ENCODE measurements at places on chromosomes 2 and 18.

DNA sequence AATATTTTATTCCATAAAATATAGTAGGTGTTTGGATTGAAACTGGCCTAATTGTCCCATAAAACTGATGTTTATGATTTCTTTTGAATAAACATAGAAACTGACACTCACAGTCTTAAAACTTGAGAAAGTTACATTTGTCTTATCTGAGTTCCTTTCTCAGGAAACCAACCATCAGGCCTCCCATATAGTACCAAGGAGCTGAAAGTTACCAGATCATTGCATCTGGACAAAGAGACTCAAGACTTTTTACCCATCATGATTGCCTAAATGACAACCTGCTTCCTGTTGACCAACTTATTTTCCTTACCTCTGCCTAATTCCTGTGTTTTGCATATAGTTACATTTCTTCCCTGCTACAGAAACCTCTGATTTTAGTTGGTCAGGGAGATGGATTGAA, 137.0 kb upstream of the XPO1 start:
- no peak for DNase-seq

DNA sequence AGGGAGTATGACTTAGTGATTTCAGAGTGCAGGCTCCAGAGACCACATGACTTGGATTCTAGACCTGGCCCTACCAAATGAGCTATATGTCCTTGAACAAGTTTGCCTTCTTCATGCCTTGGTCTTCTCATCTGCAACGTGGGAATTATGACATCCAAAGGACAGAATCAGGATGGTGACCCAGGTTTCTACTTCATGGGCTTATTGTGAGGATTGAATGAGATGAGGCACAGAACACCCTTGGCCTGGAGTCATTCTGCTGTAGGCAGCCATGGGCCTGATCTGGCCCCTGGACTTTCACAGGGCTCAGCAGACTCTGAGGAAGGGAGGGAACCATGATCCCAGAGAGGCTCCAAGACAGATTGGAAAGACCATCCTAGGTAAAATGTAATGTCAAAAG, 85.6 kb upstream of the HAAO start:
- DNase-seq, result no peak

- no peak for DNase-seq
Observed at GRCh38 chr2:8168876-8169424, 512.9 kb upstream of the ID2 start.

GRCh38 chr2:62150597-62151305, 45.2 kb upstream of the B3GNT2 start:
- DNase-seq, result no peak

GRCh38 chr18:61972389-61973264, 79.8 kb upstream of the RNF152 start:
- no peak for DNase-seq

DNA sequence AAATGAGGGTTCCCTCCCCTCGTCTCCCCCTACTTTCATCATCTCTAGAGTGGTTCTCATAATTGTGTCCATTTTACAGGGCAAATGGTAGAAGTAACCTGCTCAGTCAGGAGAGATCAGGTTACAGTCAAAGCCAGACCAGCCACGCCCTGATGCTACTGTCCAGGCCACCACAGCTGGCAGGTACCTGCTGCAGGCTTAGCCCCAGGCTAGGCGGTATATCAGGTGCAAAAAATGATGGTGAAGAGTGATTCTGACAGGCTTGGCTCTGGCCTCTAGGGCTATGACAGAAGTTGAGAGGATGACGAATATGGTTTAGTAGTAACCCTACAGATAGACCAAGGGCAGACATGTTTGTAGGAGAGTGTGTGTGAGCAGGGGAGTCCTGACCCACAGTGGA, 67.1 kb downstream of the HAUS1 start:
- DNase-seq, result no peak

DNA sequence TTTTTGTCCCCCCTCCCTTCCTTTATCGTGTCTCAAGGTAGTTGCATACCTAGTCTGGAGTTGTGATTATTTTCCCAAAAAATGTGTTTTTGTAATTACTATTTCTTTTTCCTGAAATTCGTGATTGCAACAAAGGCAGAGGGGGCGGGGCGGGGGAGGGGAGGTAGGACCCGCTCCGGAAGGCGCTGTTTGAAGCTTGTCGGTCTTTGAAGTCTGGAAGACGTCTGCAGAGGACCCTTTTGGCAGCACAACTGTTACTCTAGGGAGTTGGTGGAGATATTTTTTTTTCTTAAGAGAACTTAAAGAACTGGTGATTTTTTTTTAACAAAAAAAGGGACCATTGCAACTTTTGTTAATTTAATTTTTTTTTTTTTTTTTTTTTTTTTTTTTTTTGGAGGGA, 2.1 kb downstream of the SOX11 start:
- DNase-seq, result no peak

- DNase-seq, result no peak
Observed at GRCh38 chr2:196266351-196266750, 95.0 kb upstream of the STK17B start.

DNA sequence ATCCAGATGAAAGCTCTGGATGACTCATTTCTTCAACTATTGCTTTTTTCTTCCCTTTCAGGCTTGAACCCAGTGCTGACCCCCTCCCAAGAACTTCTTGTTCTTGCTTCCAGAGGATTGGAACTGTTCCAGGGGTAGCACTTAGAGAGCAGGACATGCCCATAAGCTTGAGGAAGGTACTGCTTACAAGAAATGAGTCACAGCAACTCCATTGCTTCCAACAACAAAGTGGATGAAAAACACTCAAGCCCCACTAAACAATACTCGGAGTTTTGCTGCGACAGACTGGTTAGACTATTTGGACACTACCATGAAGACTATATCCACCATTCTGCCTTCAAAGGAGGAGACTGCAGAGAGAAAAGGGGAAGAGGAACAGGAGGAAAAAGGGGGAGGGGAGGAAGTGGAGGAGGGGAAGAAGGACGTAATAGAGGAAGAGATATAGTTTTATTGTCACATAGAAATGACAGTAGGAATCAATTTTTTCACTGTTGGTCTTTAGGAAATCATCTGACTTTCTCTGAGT, 1.6 kb upstream of the EPC2 start:
- DNase-seq, result no peak

DNA sequence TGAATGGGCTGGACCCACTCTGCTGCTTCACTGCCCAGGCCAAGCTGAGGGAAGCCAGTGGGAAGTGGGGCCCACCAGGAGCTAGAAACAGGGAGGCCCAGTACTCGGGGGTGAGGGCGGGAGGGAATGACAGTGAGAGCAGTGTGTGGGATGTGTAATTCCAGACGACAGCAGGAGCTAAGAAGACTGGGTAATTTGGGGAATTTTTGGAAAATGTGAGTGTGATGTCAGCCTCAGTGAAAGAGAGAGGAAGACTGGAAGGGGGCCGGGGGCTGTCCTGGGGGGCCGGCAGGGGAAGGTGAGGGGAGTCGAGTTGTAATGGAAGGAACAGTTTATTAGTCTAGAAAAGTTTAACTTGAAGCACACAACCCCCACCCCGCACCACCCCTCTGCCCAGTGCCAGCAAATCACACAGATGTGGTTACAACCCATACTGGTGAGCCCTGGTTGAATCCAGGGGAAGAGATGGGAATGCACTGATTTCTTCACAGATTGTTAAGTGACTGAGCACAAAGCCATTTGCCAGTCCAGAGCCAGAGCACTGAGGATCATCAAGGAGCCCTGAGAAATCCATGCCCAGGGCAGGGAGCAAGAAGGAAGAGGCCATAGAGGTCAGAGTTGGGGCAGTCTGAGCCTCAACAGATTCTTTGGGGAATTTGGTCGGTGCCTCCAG, 76.7 kb upstream of the PKDCC start:
- no peak for DNase-seq

GRCh38 chr2:119544075-119544938, at the start of gene CFAP221:
TSS of gene CFAP221 (plus strand) at chr2:119544449. CDS start at chr2:119546132, 1,683 bp downstream.
- peak; percentile 48 for DNase-seq

GRCh38 chr2:169822036-169822435, 2.7 kb downstream of the METTL5 start:
- no peak for DNase-seq

DNA sequence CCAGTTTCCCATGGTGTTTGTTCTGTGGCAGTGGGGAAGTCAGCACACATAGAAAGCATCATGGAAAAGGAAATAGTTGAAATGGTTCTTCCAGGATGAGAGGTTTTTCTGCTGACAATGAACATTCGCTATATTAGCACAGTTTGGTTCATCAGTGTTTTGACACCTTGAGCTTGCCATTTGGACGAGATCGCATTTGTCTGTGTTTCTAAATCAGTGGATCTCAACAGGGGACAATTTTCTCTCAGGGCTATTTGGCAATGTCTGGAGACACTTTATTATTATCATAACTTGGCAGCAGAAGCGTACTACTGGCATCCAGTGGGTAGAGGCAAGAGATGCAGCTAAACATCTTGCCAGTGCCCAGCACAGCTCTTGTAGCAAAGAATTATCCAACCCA, 74.6 kb downstream of the CD8B2 start:
- no peak for DNase-seq

GRCh38 chr2:86661333-86661732, 37.7 kb upstream of the RNF103 start:
- no peak for DNase-seq

GRCh38 chr2:204931562-204931961, 386.3 kb downstream of the PARD3B start:
- no peak for DNase-seq

GRCh38 chr2:108423067-108423466, 25.9 kb upstream of the GCC2 start:
- no peak for DNase-seq

DNA sequence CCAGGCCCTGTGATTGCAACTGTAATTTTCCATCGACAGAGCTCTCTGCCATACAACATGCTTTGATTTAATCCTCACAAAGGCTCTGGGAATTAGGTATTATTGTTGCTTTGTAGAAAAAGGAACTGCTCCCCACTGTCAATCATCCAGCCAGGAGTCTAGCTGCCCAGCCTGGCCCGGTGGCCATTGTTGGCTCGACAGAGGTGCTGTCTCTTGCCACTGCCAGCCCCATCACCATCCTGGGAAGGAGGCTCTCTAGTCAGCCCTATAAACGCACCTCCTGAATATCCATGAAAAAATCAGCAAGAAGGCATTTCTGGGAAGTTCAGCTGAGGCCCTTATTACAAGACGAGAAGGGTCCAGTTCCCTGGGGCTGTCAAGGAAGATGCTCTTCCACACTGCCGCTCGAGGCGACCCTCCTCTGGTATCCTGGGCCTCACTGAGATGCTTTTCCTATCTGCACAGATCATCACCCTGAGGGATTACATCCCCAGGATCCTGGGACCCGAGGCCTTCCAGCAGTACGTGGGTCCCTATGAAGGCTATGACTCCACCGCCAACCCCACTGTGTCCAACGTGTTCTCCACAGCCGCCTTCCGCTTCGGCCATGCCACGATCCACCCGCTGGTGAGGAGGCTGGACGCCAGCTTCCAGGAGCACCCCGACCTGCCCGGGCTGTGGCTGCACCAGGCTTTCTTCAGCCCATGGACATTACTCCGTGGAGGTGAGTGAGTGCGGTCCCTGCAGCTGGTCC, 71.0 kb downstream of the TPO start:
- no peak for DNase-seq

DNA sequence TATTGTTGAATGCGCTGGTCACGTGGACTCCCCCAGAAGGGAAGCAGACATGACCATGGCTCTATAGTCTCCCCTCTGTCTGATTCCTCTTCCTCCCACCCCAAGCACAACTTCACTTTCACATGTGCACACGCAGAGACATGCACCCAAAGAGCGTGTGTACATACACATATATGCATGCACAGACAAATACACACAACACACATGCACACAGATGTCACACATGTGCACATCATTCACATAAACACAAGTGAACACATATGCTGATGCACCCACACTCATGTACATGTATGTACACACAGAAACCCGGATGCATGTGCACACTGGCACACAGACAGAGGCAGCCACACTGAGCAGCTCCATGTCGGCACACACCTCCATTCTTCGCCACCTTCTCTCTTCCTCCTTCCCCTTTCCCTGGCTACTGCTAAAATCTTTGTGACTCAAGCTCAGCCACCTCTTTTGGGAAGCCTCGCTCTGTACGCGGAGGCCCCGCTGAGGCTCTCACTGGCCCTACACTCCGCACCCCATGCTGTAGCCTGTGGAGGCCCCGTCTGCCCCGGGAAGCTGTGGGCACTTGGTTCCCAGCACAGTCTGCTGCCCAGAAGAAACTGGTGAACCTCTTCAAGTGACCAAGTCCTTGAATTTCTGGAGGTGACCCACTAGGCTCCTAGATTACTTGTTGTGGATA, 101.6 kb upstream of the TEX51 start:
- no peak for DNase-seq

GRCh38 chr18:11857177-11857887, 6.1 kb downstream of the CHMP1B start:
- DNase-seq, result no peak

DNA sequence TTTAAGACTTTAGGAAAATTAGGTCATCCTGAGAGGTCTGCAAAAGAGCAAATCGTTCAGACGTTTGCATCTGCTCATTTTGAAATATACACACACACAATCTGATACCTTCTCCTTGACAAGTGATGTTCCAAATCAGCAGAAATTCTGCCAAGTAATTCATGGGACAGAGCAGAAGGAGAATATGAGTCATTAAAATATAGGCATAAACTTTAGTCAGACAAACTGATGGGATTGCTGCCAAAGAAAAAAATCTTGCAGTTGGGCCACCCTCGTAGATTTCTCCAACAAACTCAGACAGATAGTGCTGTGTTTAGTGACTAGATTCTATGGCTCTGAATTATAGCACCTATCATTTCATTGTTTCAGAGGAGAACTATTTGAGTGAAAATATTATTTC, 336.3 kb downstream of the NYAP2 start:
- DNase-seq, result no peak

GRCh38 chr18:73414598-73414997, 546.8 kb upstream of the NETO1 start:
- DNase-seq, result no peak

DNA sequence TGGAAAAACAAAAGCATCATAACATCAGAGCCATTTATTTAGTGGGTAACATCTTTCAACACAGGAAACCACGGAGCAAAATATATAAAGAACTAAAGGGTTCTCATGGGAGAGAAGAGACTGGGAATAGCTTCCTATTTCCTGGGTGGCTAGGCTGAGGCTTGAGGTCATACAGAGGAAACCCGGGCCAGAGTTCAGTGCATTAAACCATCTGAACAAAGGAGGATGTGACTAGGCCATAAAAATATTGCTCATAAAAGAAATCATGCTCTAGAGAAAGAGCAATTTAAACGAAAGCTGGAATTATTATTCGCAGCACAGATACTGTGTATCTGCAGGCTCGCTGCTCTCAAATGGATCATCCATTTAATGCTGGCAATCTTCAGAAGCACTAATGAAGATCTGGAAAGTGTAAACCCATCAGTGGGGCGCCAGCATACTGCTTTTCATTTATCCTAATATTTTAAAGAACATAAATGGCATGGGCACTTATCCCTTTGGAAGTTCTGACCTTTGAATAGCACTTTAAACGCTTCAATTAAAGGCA, 83.3 kb downstream of the GALNT14 start:
- DNase-seq, result no peak

- DNase-seq, result no peak
Observed at GRCh38 chr2:163641986-163642385, 93.8 kb downstream of the FIGN start.

GRCh38 chr2:6791682-6792081, 74.0 kb downstream of the CMPK2 start:
- no peak for DNase-seq
